ENCODE measurements at places on chromosomes 6 and 20.
A peak's percentile ranks its signal among the peaks of the same experiment; 100 is the strongest.

DNA sequence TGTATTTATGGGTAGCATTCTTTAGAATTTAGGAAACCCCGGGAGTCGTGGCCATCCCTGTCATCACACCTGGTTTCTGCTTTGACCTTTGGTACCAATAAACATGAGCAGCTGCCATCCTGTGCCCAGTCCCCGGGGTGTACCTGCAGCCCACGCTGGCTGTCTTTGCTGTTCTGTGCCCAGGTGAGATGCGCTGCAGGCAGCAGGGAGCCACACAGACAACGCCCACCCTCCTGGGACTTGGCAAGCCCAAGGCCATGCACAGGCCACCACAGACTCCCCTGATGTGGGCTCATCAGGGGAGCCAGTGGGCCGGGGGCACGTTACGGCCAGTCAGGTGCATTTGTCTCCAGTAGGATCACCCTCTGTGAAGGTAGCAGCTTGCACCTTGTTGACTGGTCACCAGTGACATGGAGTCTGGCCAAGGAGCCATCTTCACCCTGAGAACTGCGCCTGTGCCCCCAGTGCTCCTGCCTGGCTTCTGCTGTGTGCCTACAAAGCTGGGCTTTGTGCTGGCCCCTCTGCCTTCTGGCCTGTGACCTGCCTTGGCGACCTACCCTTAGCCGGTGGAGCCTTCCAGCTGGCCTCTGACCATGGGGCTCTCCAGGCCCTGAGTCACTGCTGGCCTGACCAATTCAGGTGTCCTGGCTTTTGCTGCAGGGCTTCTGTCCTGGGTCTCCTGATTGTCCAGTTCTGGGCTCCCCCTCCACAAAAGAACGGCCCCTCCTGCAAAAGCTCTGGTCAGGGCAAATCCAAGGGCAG lies 14.2 kb upstream of the UNC93A start:
- no peak for DNase-seq

GRCh38 chr6:45423111-45423823 lies 45.5 kb upstream of the SUPT3H start:
- peak; percentile 56 for DNase-seq

- DNase-seq = peak; percentile 4
Observed at GRCh38 chr6:25670793-25671513, 18.9 kb downstream of the SCGN start.

GRCh38 chr6:126976253-126976797 lies 142.1 kb upstream of the RSPO3 start:
- no peak for DNase-seq

DNA sequence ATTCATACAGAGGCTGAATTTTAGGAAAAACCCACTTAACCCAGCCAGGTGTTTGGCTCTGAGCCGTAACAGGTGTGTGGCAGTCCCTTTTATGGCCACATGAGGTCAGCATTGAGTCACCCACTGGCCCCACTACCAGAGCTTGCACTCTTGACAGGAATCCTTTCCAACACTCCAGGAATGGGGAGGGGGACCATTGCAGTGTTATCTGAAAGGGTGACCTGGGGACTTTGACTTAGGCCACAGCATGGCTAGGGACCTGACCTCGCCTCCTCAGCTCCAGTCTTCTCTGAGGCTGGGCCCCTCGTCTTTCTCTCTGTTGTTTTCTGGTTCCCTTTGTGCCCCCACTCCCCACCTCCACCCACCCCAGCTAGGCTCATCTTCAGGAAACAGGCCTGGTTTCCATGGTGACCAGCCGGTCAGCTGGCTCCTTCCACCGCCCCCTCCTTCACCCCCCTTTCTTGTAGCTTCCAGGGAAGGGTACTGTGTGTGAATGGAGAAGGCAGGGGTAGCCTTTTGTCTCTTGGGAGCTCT lies 2.1 kb upstream of the TMEM151B start:
- DNase-seq = peak; percentile 50

All from fibroblast of mammary gland (primary cell).